RWPE2 (cell line): ENCODE measurements at places on chromosomes 7 and 10.

GRCh38 chr7:130423501-130424037 is 17.2 kb downstream of the CEP41 start:
- no peak for DNase-seq
- H3K4me1 ChIP-seq = peaks cover 30% of the 10 kb centered on the region
- H3K4me3 ChIP-seq = no peak overlapping the region
- no peaks in the 10 kb centered on the region for H3K27me3 ChIP-seq
- H3K36me3 ChIP-seq = peaks cover 5% of the 10 kb centered on the region; the same call in 1 of the 2 replicates

- H3K27me3 ChIP-seq = no peaks in the 10 kb centered on the region
- H3K4me3 ChIP-seq = no peak overlapping the region
- no peak overlapping the region for H3K27ac ChIP-seq
- no peaks in the 10 kb centered on the region for H3K36me3 ChIP-seq
- DNase-seq = no peak
Measured at GRCh38 chr7:40300146-40300670, 165.4 kb downstream of the SUGCT start.

GRCh38 chr7:12765431-12766100 is 78.1 kb downstream of the ARL4A start:
- DNase-seq = no peak
- no peak overlapping the region for H3K27ac ChIP-seq
- no peaks in the 10 kb centered on the region for H3K36me3 ChIP-seq
- H3K27me3 ChIP-seq = no peaks in the 10 kb centered on the region

- no peak overlapping the region for H3K27ac ChIP-seq
- H3K4me1 ChIP-seq = no peaks in the 10 kb centered on the region
- no peak overlapping the region for H3K4me3 ChIP-seq
- no peak for DNase-seq
Measured at GRCh38 chr7:64886956-64887545, 16.0 kb upstream of the ZNF273 start.

- no peaks in the 10 kb centered on the region for H3K36me3 ChIP-seq
- no peaks in the 10 kb centered on the region for H3K27me3 ChIP-seq
- H3K27ac ChIP-seq = peak overlapping the region; percentile 96
- DNase-seq = no peak
Measured at GRCh38 chr7:90621747-90622140, 25.6 kb downstream of the CDK14 start.

DNA sequence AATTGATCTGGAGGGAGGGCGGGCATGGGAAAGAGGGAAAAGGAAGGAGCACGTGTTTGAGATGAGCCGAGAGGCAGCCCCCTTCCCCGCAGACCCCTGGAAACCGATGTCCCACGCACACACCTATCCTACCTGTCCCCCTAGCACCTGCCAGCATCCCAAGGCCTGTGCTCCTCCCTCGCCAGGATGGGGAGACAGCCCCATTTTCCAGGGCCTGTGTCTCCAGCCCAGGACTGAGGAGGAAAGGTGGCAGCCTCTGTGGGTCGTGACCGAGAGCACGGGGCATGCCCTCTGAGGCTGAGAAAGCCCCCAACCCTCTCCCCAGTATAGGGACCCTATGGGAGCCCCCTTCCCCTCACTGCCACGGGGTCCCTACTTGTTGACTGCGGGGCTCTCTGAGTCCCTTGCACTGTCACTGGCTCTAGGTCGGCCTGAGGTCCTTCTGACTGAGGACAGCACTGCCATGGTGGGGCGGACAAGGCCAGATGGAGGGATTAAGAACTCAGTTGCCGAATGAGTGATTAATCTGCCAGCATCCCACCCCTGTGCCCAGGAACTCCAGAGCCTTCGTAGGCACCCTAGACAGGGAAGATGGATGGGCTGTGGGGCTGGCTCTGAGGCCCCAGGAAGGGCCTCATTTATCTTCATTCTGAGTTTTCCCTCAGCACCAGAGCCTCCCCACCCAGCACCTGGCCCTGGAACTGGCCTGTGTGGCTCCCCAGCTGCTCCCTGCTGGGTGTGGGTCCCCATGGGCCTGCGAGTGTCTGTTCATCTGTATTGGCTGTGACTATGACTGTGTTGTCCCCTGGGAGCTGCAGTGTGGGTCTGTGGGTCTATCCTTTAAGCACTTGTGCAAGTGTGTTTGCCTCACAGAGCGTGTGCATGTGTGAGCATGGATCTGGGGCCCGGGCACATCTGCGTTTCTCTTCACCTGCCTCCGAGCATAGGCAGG is 26.0 kb downstream of the CRHR2 start:
- H3K4me3 ChIP-seq = no peak overlapping the region
- DNase-seq = peak; percentile 24
- H3K4me1 ChIP-seq = no peaks in the 10 kb centered on the region
- peaks cover 3% of the 10 kb centered on the region for H3K27me3 ChIP-seq

DNA sequence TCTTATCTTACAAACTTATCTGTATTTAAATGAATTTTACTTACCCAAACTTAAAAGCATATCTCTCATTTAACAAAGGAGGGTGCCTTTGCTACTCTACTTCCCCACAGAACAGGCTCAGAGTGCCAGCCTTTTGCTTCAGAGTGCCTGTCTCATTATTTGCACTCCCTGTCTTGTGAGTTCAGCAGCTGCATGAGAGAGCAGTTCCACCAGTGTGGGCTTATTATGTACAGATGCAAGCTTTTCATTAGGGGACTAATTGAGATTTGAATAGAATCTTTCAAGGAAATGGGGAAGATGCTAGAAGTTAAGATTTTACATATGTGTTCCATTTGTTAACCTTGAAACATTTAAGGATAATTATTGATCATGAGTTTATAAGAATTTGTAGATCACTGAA is 310.2 kb upstream of the LRRN3 start:
- H3K4me3 ChIP-seq = no peak overlapping the region
- H3K4me1 ChIP-seq = no peaks in the 10 kb centered on the region
- H3K36me3 ChIP-seq = no peaks in the 10 kb centered on the region

- H3K4me3 ChIP-seq = no peak overlapping the region
- H3K4me1 ChIP-seq = no peaks in the 10 kb centered on the region
- no peak for DNase-seq
Measured at GRCh38 chr10:9209105-9209798, 1154.8 kb downstream of the GATA3 start.

DNA sequence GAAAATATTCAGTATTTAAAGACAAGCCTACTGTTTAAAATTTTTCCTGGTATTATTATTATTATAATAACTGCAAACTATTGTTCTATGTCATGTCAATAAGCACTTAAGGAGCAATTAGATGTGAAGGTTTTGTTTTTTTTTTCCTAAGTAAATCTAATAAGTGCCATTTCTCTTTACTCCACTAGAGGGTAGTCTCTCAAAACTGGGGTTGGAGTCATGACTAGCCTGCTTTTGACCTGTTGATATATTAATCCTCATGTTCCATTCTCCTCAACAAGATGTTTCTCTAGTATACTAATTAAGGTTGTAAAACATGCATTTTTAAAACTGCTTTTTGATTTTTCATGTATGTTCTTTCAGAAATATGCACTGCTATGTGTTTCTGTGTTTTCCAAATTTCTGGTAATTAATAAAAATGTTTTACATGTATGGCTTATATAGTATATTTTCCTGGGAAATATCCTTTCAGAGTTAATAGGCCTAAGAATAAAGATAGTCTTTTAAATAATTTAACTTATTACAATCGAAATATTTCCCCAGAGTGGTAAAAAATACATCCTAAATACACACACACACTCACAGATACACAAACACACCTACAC is 1.0 kb upstream of the LRRN3 start:
- no peak overlapping the region for H3K27ac ChIP-seq
- H3K27me3 ChIP-seq = no peaks in the 10 kb centered on the region
- H3K4me1 ChIP-seq = no peaks in the 10 kb centered on the region
- H3K36me3 ChIP-seq = no peaks in the 10 kb centered on the region

DNA sequence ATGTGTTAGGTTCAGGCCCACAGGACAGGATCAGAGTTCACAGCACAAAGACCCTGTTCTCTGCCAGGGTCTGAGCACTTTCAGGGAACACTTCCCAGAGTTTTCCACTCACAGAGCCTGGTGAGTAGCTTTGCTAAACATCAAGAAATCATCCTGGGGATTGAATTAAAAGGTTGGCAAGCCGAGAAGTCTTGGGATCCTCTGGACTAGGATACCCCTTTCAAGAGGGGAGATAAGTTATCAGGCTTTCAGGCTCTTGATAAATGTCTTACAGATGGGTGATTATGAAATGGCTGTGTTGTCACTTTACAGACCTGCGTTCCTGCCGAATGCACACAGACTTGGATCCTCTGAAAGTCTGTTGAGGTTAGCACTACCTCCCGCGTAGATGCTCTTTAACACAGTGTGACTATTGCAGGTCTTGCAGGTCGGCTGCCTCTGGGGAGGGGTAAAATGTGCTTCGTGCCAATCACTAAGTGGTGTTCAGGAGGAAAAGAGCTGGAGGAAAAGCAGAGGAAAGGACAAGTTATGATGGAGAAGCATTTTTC is 473.5 kb upstream of the AKR1E2 start:
- no peaks in the 10 kb centered on the region for H3K27me3 ChIP-seq
- DNase-seq = no peak
- H3K27ac ChIP-seq = no peak overlapping the region
- peaks cover 30% of the 10 kb centered on the region for H3K4me1 ChIP-seq

- H3K4me3 ChIP-seq = no peak overlapping the region
- H3K4me1 ChIP-seq = no peaks in the 10 kb centered on the region
- no peaks in the 10 kb centered on the region for H3K36me3 ChIP-seq
- no peak overlapping the region for H3K27ac ChIP-seq
Measured at GRCh38 chr10:79930267-79930666, 18.6 kb downstream of the SFTPD start.

GRCh38 chr10:8066797-8067196 is 12.3 kb downstream of the GATA3 start:
- no peak overlapping the region for H3K27ac ChIP-seq
- H3K4me1 ChIP-seq = no peaks in the 10 kb centered on the region
- DNase-seq = no peak
- H3K36me3 ChIP-seq = peaks cover 75% of the 10 kb centered on the region
- H3K27me3 ChIP-seq = no peaks in the 10 kb centered on the region
- H3K4me3 ChIP-seq = no peak overlapping the region

GRCh38 chr7:1024331-1024841 is 20.0 kb upstream of the GPR146 start:
- peaks cover 5% of the 10 kb centered on the region for H3K4me1 ChIP-seq
- peaks cover 25% of the 10 kb centered on the region for H3K36me3 ChIP-seq
- no peak overlapping the region for H3K4me3 ChIP-seq
- H3K27me3 ChIP-seq = no peaks in the 10 kb centered on the region

- H3K27ac ChIP-seq = no peak overlapping the region
- peaks cover 13% of the 10 kb centered on the region for H3K4me1 ChIP-seq
- DNase-seq = no peak
- H3K4me3 ChIP-seq = no peak overlapping the region
Measured at GRCh38 chr10:7792541-7792940, 4.6 kb downstream of the ATP5F1C start.

- no peaks in the 10 kb centered on the region for H3K27me3 ChIP-seq
- H3K4me3 ChIP-seq = no peak overlapping the region
- no peak overlapping the region for H3K27ac ChIP-seq
- DNase-seq = no peak
Measured at GRCh38 chr7:40780460-40780859, 645.7 kb downstream of the SUGCT start.

DNA sequence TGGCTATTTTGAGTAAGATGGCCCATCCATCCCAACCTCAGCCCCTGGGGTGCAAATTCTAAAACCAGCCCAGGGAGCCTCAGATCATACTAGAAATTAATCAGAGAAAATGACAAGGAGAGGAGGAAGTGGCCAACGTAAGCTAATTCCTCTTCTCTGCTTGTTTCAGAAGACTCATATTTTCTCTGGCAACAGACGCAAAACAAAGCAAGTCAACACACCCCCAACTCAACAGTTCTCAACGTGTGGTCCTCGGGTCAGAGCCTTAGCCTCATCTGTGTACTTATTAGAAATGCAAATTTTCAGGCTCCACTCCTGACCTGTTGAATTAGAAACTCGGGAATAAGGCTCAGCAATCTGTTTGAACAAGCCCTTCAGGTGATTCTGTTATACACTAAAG is 413.9 kb upstream of the AUTS2 start:
- no peak overlapping the region for H3K27ac ChIP-seq
- no peak overlapping the region for H3K4me3 ChIP-seq
- no peaks in the 10 kb centered on the region for H3K4me1 ChIP-seq
- H3K36me3 ChIP-seq = no peaks in the 10 kb centered on the region
- no peaks in the 10 kb centered on the region for H3K27me3 ChIP-seq
- no peak for DNase-seq

GRCh38 chr10:122727426-122727825 is 27.8 kb upstream of the C10orf120 start:
- H3K27me3 ChIP-seq = peaks cover 3% of the 10 kb centered on the region
- H3K27ac ChIP-seq = no peak overlapping the region
- no peak for DNase-seq
- H3K4me3 ChIP-seq = no peak overlapping the region

- no peak overlapping the region for H3K4me3 ChIP-seq
- no peaks in the 10 kb centered on the region for H3K27me3 ChIP-seq
- H3K4me1 ChIP-seq = no peaks in the 10 kb centered on the region
Measured at GRCh38 chr10:107492389-107492788, 327.9 kb upstream of the SORCS1 start.

- no peaks in the 10 kb centered on the region for H3K4me1 ChIP-seq
- H3K4me3 ChIP-seq = no peak overlapping the region
- DNase-seq = no peak
- no peak overlapping the region for H3K27ac ChIP-seq
- H3K27me3 ChIP-seq = no peaks in the 10 kb centered on the region
- H3K36me3 ChIP-seq = no peaks in the 10 kb centered on the region
Measured at GRCh38 chr7:43248961-43249822, 136.7 kb downstream of the HECW1 start.

DNA sequence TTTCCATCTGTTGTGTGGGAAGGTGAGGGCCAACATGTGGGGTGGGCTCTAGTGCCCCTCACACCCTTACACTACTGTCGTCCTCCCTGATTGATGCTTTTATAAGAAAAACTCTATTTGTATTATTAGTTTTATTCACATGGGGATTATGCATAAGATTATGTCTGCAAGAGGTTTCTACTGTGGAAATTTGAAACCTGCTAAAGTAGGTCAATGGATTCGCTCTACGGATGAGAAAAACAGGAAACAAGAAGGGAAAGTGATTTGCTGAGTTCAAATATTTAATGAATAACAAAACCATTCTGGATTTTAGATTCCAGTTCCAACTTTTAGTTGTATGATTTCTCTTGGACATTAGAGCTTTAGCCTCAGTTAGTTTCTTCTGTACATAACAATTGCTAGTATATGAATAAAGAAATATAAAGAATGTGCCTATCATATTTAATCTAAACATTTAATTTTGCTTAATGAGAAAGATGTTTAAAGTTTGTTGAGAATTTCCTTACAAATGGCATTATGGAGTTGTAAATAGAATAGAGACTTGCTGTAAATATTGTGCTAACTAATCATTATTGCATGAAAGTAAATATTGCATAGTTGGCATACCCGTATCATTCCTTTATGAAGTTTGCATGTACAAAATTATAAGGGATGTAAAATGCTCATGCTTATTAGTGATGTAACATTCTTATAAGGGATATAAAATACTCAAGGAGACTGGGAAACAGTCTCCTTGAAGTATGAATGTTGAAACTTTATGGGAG is 193.8 kb downstream of the THSD7A start:
- no peaks in the 10 kb centered on the region for H3K4me1 ChIP-seq
- DNase-seq = no peak
- no peaks in the 10 kb centered on the region for H3K36me3 ChIP-seq
- peaks cover 5% of the 10 kb centered on the region for H3K27me3 ChIP-seq
- no peak overlapping the region for H3K4me3 ChIP-seq
